ENCODE measurements at places on chromosomes 12 and 14. TPM values are rescaled to one million over a fixed set of nuclear protein-coding genes. Genes with fewer than 3 reads are reported as not detected.

Gene ACIN1
- total RNA-seq: 83.3 TPM

Gene LHX5
- not detected for total RNA-seq

- H3K36me3 ChIP-seq: no peaks in the 10 kb centered on the region
- no peaks in the 10 kb centered on the region for H3K27me3 ChIP-seq
- H3K27ac ChIP-seq: no peak overlapping the region
- H3K4me3 ChIP-seq: no peak overlapping the region
These were observed 201.9 kb downstream of the DAD1 start for GRCh38 chr14:22386924-22387775.

DNA sequence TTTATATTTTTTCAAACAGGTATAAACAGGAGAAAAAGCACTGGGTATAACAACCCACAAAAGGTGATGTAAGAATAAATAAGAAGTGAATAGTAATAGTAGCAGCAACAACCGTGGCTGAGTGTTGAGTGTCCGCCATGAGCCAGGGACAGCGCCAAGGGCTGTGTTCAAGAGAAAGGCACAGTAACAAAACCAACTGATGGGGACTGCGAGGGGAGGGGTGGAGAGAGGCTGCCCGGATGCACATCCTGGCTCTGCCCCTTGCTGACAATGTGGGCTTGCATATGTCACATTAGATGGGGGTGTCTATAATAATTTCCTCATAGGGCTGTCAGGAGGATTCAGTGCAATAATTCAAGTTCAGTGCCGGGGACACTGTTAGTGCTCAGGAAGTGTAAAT lies 912.4 kb downstream of the VRK1 start:
- H3K4me1 ChIP-seq: no peaks in the 10 kb centered on the region
- no peaks in the 10 kb centered on the region for H3K36me3 ChIP-seq
- no peak overlapping the region for H3K27ac ChIP-seq

GRCh38 chr12:11830307-11830801 lies 180.9 kb downstream of the ETV6 start:
- peak overlapping the region; percentile 43 for H3K27ac ChIP-seq
- no peak overlapping the region for H3K4me3 ChIP-seq
- H3K4me1 ChIP-seq: peaks cover 20% of the 10 kb centered on the region
- no peaks in the 10 kb centered on the region for H3K27me3 ChIP-seq

DNA sequence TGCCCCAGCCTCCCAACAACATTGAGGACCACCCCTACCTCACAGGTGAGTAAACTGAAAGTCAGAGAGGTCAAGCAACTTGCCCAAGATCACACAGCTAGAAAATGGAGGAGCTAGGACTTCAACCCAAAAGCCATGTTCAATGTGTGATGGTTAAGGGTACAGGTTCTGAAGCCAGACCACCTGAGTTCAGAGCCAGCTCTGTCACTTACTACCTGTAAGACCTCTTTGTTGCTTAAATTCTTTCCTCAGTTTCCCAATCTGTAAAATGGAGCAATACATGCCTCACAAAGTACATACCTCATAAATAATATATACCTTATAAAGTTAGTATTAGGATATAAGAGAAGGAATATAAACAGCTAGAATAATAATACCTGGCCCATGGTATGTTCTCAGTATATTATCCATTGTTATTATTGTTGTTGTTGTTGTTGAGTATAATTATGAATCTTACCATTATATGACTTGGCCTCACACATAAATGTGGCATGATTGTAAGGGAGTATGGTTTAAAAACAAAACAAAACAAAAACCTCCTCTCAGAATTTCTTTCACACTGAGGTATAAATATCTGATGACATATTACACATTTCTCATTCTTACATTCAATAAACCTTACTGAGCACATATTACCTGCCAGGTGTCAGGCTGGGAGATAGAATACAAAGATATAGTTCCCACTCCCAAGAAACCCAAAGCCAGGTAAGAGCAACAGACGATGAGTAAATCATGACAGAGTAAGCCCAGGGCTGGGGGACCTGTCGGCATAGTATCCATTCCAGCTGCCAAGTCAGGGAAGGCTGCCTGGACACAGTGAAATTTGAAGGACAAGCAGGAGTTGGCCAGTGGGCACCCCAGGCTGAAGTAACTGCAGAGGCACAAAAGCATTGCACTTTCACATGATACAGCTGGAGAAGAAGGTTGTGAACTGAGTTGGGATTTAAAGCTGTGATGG lies 19.6 kb downstream of the CMKLR1 start:
- no peaks in the 10 kb centered on the region for H3K27me3 ChIP-seq
- no peak overlapping the region for H3K4me3 ChIP-seq
- no peak for DNase-seq
- H3K4me1 ChIP-seq: no peaks in the 10 kb centered on the region
- H3K27ac ChIP-seq: no peak overlapping the region

DNA sequence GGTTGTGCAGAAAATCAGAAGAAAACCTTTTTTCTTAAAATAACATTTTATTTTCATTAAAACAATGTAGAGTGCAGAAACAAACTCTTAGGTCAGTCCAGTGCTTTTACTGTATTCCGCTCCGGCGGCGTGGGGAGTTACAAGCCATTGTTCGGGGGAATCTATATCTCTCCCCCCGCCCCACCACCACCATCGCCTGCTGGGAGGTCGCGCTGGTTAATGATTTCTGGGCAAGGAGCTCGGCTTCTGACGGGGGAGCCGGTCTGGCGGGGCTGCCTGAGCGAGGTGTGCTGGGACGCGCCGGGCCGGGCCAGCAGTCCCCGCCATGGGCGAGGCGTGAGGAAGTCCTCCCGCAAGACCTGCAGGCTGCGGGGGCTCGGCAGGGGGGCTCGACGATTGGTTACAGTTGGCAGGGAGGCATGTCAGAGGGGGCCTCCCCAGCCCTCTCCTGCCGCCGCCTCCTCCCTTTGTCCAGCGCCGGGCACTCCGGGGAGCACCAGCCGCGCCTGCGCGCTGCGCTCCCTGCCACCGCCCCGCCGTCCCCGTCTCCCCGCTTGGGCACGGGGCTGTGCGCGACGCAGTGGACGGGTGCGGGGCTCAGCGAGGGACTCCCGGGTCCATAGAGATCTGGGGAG lies 1.0 kb upstream of the DUSP6 start:
- peak; percentile 61 for DNase-seq
- peak overlapping the region; percentile 71 for H3K4me3 ChIP-seq
- no peaks in the 10 kb centered on the region for H3K27me3 ChIP-seq
- H3K4me1 ChIP-seq: peaks cover 3% of the 10 kb centered on the region
- H3K27ac ChIP-seq: peak overlapping the region; percentile 41

DNA sequence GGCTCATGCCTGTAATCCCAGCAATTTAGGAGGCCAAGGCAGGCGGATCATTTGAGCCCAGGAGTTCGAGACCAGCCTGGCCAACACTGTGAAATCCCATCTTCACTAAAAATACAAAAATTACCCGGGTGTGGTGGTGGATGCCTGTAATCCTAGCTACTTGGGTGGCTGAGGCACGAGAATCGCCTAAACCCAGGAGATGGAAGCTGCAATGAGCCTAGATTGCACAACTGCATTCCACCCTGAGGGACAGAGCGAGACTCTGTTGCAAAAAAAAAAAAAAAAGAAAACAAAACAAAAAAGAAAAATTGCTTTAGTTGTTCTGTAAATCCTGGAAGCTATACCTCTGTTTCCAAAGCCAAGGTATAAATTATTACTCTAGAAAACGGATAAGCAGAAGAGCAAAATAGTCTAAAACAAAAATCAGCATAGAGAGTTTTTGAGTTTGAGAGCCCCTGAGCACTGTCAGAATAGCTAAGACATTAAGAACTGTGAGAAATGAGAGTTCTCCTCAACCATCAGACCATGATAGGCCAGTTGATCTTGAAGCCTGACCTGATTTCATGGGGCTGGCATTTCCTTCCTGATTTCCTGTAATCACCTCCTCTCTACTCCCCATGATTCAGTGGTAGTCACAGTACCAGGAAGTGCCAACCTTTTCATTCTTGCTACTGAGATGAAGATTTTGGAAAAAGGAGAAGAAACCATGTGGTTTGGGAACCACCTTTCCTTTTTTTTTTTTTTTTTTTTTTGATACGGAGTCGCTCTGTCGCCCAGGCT lies 31.7 kb downstream of the ATP2A2 start:
- H3K36me3 ChIP-seq: no peaks in the 10 kb centered on the region
- no peaks in the 10 kb centered on the region for H3K27me3 ChIP-seq
- no peak overlapping the region for H3K27ac ChIP-seq
- H3K4me1 ChIP-seq: no peaks in the 10 kb centered on the region
- no peak for DNase-seq

GRCh38 chr12:52812749-52813148 lies 1.2 kb downstream of the KRT4 start:
- H3K4me1 ChIP-seq: no peaks in the 10 kb centered on the region
- H3K36me3 ChIP-seq: no peaks in the 10 kb centered on the region
- H3K4me3 ChIP-seq: no peak overlapping the region
- H3K27ac ChIP-seq: no peak overlapping the region

DNA sequence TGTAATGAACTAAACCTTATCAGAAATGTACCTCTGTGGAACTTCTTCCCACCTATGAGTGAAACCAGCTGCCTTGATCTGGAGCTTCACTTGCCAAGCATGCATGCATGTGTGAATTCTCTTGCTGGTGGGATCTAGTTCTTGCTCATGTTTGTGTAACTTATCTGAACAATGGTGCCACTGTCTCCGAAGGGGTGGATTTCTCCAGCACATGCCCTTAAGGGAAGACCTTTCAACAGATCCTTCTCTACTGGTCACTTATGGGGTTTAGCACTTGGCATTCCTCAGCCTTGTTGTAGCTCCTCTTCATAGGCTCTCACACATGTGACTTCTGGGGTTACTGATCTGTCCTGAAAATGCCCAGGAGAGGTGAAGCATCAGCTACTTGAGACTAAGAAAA lies 25.0 kb downstream of the SMOC1 start:
- no peak for DNase-seq
- no peak overlapping the region for H3K4me3 ChIP-seq
- H3K36me3 ChIP-seq: no peaks in the 10 kb centered on the region
- no peak overlapping the region for H3K27ac ChIP-seq
- no peaks in the 10 kb centered on the region for H3K4me1 ChIP-seq

DNA sequence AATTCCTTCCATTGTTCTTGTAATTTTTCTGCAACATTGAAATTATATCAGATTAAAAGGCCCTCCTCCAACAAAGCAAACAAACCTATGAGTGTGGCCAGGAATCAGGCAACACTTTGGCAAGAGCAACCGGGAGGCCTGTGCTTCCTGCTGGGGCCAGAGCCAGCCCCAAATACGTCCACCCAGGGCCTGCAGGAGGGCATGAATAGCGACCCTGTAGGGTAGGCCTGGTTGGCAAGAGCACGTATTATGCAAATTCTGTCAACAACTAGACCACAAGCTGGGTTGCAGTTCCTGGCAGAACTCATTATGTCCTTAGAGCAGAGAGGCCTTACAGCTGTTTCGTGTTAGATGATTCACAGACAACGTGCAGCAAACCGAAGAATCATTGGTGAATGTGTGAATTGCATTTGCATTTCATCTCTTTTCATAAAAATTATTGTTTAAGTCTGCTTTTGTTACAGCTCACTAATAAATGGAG lies 26.9 kb upstream of the LGALS3 start:
- no peak overlapping the region for H3K4me3 ChIP-seq
- H3K4me1 ChIP-seq: peaks cover 34% of the 10 kb centered on the region
- H3K36me3 ChIP-seq: no peaks in the 10 kb centered on the region
- H3K27me3 ChIP-seq: no peaks in the 10 kb centered on the region
- H3K27ac ChIP-seq: no peak overlapping the region
- DNase-seq: peak; percentile 77

Measured in ovary (tissue), 10 donors.